ENCODE measurements at places on chromosomes 4 and X. TPM values are rescaled to one million over a fixed set of nuclear protein-coding genes. Genes with fewer than 3 reads are reported as not detected.

GRCh38 chr4:123345137-123345934 lies 51.3 kb upstream of the SPRY1 start:
- no peak for DNase-seq

DNA sequence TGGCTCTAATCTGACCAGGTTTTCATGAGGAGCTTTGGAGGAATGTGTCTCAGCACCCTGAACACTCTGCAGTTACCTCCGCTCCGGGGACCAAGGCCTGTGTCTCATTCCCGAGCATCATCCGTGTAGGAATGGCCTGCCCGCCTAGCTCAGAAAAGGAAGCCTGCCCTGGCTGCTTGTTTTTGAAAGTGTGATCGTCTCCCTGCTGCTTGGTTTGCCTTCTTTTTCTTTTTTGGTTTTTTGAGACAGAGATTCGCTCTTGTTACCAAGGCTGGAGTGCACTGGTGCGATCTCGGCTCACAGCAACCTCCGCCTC lies 73.3 kb downstream of the CRLF2 start:
- DNase-seq: no peak

- DNase-seq: no peak
These were observed 9.3 kb downstream of the PRDM8 start for GRCh38 chr4:80206521-80207171.

- no peak for DNase-seq
These were observed 52.8 kb downstream of the P2RY10 start for GRCh38 chrX:78997870-78998558.

The PRDM8 gene
- 8.8 TPM for total RNA-seq
